ENCODE measurements at places on chromosomes 5 and 9.

- DNase-seq, result no peak
Measured at GRCh38 chr9:120868339-120868675, 8.7 kb downstream of the PHF19 start.

GRCh38 chr9:15213249-15213648 lies 93.8 kb downstream of the TTC39B start:
- DNase-seq, result no peak

- DNase-seq, result peak; percentile 61
Measured at GRCh38 chr9:19028835-19029451, 4.1 kb downstream of the SAXO1 start.

GRCh38 chr9:91047993-91048607 lies 246.5 kb downstream of the SYK start:
- DNase-seq, result no peak

DNA sequence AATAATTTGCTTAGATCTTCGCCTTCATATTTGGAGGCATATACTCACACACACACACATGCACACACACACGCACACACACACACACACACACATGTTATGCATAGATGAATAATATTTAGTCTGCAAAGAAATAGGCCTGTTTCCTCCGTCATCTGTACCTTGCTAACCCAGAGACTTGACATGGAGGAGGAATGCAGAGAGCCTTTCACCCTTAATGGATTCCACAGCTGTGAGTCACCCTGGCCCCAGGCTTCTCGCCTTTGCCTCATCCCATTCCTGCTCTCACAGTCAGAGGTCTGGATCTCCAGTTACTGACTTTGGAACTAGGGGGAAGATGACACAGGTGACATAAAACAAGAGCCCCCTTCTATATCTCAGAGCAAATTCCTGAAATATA lies 29.7 kb downstream of the ZNF462 start:
- no peak for DNase-seq

All from spinal cord (tissue), 10 donors.